ENCODE measurements at places on chromosomes 6 and 20.

- DNase-seq: peak; percentile 83
These were observed 38.2 kb downstream of the KIAA1755 start for GRCh38 chr20:38222231-38222922.

- no peak for DNase-seq
These were observed 74.9 kb upstream of the FOXP4 start for GRCh38 chr6:41471064-41471895.

GRCh38 chr6:151239603-151240035 is at the start of gene AKAP12:
Gene AKAP12, plus strand, starts transcription at chr6:151239967. Its CDS starts 596 bp downstream, at chr6:151240563.
- peak; percentile 36 for DNase-seq

- DNase-seq: no peak
These were observed 328.1 kb downstream of the NKAIN2 start for GRCh38 chr6:124131779-124132178.

GRCh38 chr20:17236766-17237165 is 9.9 kb downstream of the PCSK2 start:
- no peak for DNase-seq

GRCh38 chr6:163346497-163346961 is 68.0 kb upstream of the QKI start:
- no peak for DNase-seq

DNA sequence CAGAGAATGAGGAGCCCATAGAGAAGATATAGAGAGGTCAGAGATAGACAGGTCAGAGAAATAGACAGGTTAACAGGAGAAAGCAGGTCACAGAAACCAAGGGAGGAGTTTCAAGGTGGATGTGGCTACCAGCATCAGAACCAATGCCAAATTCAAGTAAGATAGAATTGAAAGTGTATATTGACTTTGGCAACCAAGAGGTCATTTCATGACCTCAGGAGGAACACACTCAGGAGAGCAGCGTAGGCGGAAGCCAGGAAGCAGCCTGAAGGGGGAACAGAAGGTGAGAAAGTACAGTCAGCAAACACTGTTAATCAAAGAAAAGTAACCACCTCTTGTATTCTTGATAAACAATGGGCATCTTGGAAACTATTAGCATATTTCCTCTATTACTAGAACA is 33.9 kb upstream of the ALDH8A1 start:
- DNase-seq: no peak

- DNase-seq: no peak
These were observed 24.6 kb downstream of the GPR6 start for GRCh38 chr6:110002676-110003075.

DNA sequence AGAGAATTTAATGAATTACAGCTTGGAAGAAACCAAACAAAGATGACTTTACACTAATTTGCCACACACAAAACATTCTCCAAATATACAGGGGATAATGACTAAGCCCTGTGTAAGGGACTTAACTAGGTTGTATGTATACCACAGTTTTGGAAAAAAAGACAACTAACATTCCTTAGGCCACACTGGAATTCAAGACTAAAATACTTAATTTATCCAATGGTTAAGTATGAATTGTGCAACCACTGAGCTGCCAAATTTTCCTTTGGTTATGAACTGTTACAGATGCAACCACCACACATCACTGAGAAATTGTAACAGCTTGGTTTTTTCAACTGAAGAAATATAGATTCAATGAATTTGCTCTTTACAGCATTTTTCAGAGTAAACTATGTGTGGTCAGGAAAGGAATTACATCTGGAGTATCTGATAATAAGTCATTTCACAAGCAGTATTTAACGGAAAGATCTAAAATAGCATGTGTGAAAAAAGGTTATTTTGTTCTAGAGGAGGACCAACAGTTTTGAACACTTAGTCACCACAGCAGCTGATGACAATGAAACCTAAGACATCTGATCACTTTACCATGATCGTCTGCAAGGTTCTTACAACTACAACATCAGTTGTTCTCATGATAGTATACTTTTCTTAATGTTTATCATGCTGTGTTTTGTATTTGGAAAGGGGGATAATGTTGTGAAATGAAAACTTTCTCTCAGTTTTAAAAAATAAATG is 318.8 kb downstream of the BCKDHB start:
- peak; percentile 61 for DNase-seq

- no peak for DNase-seq
These were observed 280.2 kb downstream of the ESR1 start for GRCh38 chr6:152087701-152088100.

GRCh38 chr6:10589429-10589727 is 68.2 kb downstream of the GCNT2 start:
- no peak for DNase-seq

GRCh38 chr6:112017169-112017568 is 36.7 kb upstream of the CCN6 start:
- DNase-seq: no peak

DNA sequence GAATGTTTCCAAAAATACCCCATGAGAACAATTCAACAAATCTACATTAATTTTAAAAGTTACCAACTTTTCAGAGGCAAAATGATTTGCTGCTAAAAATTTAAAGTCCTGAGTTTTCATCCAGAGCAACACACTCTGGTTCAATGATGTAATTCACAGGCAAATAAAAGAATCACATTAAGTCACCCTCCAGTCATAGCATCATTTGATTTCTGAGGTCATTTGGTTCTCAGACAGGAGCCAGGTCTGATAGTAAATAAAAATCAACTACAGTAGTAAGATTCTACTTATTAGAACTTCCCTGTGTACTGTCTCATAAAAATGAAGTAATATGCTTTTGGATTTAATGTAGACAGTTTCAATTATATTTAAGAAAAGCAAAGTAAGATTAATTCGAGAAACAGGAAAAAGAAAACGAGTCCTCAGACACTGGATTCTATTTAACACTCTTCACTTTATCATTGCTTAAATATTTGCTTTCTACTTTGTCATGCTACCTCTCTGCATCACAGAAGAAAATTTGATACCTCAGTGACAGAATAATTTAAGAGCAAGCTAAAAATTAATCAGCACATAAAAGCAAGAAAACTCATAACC is 25.8 kb downstream of the MAP7 start:
- DNase-seq: no peak

- DNase-seq: no peak
These were observed 246.2 kb downstream of the PACRG start for GRCh38 chr6:162973980-162974379.

- no peak for DNase-seq
These were observed 324.6 kb upstream of the PLCB4 start for GRCh38 chr20:8744228-8744844.

DNA sequence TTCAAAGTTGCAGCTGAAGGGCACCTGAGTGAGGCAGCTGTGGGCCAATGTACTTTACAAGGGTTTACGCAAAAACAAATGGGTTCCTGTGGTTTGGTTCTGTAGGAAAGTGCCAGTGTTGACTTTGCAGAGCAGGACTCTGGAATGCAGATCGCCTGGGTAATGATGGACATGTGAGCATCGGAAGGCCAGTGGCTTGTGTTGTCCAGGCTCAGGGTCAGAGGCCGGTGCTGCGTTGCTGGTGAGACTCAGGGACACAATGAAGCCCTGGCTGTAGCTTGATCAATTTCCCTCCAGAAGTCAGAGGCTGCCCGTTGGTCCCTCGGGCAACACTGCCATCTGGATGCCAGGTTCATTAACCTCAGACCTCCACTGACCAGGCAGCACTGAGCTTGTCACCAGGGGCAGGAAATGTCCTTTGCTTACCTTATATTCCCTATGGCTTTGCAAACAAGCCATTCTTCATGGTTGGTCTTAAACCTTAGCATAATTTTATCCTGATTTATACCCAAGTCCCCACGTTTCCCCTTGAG is 753.4 kb downstream of the QKI start:
- DNase-seq: no peak

GRCh38 chr6:35601331-35602132 is 87.2 kb downstream of the FKBP5 start:
- DNase-seq: peak; percentile 64

- no peak for DNase-seq
These were observed 14.4 kb upstream of the HLA-DQA1 start for GRCh38 chr6:32622545-32623401.

GRCh38 chr20:25281541-25281991 is 33.7 kb downstream of the PYGB start:
- no peak for DNase-seq

- DNase-seq: no peak
These were observed 30.9 kb downstream of the RAB44 start for GRCh38 chr6:36728289-36729160.

DNA sequence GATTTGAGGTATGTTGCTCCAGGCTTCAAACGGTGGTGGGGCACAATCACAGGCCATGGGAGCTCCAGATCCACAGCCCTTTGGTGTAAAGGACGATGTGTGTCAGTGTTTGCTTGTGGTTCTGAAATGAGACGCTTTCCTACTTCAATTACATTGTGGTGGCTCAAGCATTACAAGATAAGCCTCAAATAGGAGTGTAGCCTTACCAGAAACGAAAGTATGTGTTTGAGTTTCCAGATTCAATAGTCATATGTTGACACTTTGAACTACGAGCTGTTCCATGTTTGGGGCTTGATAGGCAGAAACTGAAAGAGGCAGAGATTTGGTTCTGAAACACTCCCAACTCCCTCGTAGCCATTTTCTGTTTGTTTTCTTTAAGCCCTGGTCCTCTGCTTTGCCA is 187.1 kb downstream of the MYLK4 start:
- DNase-seq: no peak

DNA sequence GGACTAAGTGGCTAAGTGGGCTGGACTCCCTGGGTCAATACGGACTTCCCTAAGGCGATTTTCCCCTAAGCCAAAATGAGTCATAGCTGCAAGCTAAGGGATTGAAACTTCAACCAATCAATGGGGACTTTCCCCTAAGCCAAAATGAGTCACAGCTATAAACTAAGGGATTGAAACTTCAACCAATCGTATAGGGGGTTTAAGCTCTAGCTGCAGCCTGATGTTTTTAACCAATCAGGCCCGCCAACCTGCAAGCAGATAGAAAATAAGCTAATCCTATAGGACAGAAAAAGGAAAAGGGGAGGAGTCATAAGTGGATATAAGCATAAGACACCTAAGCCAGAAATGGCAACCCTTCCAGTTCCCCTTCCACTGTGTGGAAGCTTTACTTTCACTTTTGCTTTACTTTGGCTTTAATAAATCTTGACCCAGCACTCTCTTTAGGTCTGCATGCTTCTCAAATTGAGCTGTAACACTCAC is 655.0 kb upstream of the HS3ST5 start:
- no peak for DNase-seq

GRCh38 chr6:46953921-46954320 is 32.2 kb upstream of the ADGRF5 start:
- no peak for DNase-seq

GRCh38 chr6:101909366-101909765 is 515.9 kb downstream of the GRIK2 start:
- DNase-seq: no peak

DNA sequence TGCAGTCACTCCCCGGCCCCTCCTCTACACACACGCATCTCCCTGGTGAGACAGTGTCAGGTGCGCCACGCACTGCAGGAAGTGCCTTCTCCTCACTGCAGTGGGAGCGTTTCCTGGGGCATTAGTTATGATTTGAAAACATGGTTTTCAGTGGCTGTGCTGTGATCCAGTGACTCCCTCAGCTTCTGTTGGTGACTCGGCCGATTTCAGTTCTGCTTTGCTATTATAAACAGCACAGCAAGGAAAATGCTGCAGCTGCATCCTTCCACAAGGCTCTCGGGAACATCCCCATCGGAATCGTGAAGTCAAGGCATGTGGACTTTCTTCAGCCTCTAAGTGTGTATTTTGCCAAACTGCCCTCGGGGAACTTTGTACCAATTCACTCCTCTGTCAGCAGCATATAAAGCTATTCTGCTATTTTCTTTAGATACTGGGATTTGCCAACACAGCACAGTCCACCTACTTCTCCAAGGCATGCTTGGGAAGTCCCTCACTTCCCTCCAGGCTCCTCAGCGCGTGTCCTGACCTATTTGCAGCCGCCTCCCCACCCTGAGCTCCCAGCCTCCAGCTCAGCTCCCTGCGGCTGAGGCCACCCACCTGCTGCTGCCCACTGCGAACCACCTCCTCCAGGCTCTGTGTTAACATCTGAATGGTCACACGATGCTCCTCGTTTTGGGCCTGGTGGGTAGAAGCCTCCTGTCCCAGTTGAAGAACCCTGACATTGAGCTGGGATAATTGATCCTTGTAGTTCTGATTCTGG is 54.5 kb downstream of the GINS1 start:
- no peak for DNase-seq

- no peak for DNase-seq
These were observed 1.8 kb upstream of the HLA-DQB1 start for GRCh38 chr6:32668226-32668747.

DNA sequence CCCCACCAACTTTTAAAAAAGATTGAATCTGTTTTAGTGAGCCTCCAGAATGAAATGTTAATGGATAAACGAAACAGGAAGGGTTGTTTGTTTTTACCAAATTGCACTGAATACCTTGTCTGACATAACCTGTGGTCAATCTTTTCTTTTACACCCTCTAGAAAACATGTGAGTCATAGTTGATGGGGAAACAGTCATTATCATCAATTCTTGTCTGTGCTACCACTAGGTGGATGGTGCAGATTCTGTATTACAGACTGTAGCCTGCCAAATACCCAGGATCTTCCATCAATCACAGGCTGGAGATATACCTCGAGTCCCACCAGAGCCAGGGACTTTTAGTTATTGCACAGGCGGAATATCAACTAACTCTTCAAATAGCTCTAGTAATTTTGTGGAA is 29.5 kb upstream of the PKIB start:
- no peak for DNase-seq

DNA sequence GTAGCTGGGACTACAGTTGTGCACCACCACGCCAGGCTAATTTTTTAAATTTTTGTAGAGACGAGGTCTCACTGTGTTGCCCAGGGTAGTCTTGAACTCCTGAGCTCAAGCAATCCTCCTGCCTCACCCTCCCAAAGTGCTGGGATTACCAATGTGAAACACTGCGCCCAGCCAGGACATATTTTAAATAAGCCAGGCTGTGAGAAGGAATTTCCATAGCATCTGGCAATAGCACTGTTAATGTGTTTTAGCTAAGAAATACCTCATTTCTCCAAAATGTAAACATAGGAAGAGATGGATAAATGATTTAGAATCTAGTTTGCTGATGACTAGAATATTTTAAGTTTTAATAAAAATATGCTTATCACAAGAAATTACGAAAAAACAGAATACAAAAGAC is 27.0 kb upstream of the SLA2 start:
- no peak for DNase-seq

DNA sequence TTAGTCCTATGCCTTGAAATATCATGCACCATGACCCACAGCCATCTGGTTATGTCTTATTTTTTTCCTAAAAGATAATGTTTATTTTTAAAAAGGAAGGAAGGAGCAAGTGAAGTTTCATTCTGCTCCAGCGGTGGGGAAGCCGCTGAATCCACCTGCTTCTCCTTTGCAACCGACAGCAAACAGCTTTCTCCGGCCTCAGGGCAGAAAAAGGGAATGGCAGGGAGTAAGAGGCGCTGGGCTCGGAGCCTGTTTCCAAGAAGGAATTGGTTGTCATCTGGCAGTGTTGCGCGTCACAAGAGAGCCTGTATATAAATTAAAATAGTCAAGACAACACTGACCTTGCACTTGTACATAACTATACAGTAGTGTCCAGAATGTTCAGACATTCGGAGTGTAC is 14.2 kb downstream of the GFRA4 start:
- DNase-seq: no peak

GRCh38 chr20:61041481-61041880 is 210.6 kb upstream of the CDH4 start:
- no peak for DNase-seq

- DNase-seq: no peak
These were observed 64.5 kb downstream of the CDC5L start for GRCh38 chr6:44451803-44452695.

Measured in AG08396 (cell line).